MCF 10A (cell line): ENCODE measurements at places on chromosomes 5 and 9. TPM values are rescaled to one million over a fixed set of nuclear protein-coding genes. Genes with fewer than 3 reads are reported as not detected.

The FST gene
- total RNA-seq: 6.2 and 7.3 TPM in 2 replicates

The MEGF10 gene
- not detected in 2 replicates for total RNA-seq

The VCP gene
- 146 and 156 TPM in 2 replicates for total RNA-seq

The C5 gene
- 3.2 and 4.2 TPM in 2 replicates for total RNA-seq

- no peak for DNase-seq
- no peaks in the 10 kb centered on the region for H3K36me3 ChIP-seq
- no peak overlapping the region for H3K4me3 ChIP-seq
- no peaks in the 10 kb centered on the region for H3K4me1 ChIP-seq
- H3K27ac ChIP-seq: no peak overlapping the region
Observed at GRCh38 chr5:141701360-141702119, 19.5 kb upstream of the ARAP3 start.

DNA sequence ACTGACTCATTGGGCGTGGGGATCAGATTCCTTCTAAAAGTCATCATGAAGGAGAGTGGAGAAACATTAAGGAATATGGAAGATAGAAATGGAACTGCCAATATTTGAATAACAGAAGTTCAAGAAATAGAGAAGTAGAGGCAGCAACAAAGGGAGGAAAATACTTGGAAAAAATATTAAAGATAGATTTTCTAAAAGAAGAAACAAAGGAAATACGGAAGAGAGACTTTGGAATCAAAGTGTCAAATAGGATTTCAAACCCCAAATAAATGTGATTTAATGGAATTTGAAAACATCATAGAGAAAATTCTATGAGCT, 605.1 kb upstream of the KLF4 start:
- no peak overlapping the region for H3K4me3 ChIP-seq
- H3K27ac ChIP-seq: peak overlapping the region; percentile 81
- no peaks in the 10 kb centered on the region for H3K27me3 ChIP-seq
